T-helper 9 cell (primary cell): ENCODE measurements at places on chromosomes 12 and 14.
A peak's percentile ranks its signal among the peaks of the same experiment; 100 is the strongest.

GRCh38 chr14:41404126-41404525 is 202.6 kb upstream of the LRFN5 start:
- DNase-seq, result no peak

DNA sequence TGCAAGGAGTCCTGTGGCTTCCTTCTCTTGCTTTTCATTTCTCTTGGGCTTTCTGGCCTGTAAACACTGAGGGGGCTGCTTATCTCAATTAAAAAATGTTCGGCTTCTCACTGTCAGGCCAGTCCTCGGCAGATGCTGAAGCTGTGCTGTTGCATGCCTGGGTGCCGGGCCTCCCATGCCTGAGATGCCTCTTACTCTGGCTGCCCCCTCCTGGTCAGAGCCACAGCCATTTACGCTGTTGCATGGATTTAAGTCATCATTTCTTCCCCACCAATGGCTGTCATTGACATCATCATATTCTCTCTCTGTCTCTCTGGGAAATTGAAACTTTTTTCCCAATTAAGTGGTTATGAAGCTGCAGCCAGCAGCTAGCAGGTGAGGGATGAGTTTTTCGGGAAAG is 53.7 kb downstream of the FOXN4 start:
- no peak for DNase-seq

- no peak for DNase-seq
Measured at GRCh38 chr14:68216079-68216478, 396.5 kb downstream of the RAD51B start.

GRCh38 chr12:3532931-3533702 is 42.1 kb downstream of the PRMT8 start:
- DNase-seq, result no peak

DNA sequence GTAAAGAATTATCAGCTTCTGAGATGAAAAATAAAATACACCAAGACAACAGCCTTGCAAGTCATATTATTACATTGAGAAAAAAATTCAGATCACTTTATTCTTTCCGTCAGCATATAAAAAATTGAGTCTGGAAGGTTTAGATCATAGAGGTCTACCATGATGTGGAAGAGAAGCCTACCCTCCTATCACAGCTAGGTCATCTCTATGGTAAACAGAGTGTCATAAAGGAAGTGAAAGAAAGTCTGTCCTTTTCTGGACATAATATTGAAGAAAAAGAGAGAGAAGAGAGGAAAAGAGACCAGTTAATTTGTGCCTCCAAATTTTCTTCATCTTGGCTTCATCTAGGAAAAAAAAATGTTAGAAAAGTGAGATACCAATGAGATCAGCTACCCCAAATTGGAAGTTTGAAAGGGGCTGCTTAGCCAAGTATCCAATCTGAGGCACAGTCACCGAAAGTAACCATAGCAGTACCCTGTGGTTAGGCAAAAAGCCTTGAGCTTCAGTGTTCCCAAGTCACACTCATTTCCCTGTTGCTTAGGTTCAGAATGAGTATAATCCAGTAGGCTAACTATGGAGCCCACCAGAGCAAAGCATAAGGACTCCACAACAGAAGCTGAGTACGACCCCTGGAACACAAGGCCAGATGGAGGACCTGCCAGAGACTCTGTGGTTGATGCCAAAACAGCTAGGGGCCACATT is 38.1 kb downstream of the DUSP6 start:
- DNase-seq, result no peak

GRCh38 chr14:64971943-64972791 is at the start of gene RAB15:
TSS of gene RAB15 (minus strand) at chr14:64972336. CDS start at chr14:64972076, 260 bp downstream.
- peak; percentile 31 for DNase-seq

DNA sequence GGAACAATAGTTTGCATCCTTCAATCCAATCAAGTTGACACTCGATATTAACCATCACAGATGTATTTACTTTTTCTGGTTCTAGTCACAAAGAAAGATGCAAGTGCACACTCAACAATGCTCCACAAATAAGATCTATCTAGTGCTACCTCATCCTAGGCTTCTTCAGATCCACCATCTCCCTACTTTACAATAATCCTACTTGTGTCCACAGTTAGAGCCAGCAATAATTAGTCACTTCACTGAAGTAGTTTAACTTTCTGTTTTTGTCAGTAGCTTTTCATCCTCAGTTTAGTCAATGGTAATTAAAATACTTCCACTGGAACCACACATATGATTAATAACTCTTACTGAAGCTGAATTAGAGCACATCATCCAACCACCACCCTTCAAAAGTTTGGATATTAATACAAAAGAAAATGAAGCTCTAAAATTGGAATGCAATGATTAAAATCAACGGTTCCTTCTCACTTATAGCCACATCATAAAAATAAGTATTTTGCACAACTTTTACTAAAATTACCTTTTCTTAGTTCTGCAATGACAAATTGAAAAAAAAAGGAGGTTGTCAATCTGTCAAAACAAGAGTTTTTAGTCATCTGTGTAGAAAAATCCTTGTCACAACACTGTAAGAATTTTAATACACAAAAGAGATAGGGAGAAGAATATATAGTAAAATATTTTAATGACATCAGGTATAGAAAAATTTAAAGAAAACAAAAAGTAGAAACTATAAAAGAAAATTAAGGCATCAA is 28.2 kb upstream of the SNRPF start:
- DNase-seq, result no peak

DNA sequence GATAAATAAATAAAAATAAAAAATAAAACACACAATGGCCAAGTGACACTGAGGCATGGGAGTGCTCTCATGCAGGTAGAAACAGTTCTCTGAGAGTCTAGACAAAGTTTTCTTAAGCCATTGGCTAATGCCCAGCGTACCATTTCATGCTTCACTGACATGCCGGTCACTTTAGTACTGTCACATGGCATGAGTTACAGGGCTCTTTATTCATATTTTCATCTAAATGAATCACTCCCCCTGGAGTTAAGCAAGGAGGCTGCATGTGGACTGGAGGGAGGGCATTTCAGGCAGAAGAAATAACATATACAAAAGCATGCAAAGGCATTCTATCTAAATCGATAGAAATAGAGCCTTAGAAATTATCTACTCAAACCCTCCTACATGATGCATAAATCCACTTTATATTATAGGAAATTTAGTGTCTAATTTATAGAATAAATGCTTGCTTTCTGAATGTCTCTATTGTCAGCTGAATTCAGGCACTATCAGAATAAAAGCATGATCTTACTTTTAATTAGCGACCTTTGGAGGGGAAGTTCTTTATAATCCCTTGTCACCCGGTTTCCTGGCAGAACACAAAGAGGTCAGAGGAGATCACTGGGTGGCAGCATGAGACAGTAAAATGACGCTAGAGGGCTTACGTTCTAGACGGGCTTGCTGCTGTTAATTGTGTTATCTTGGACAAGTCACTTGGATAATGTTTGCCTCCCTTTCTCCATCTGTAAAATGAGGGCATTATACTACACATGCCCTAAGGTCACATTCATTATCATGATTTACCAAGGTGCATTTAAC is 17.5 kb downstream of the DYRK4 start:
- no peak for DNase-seq

DNA sequence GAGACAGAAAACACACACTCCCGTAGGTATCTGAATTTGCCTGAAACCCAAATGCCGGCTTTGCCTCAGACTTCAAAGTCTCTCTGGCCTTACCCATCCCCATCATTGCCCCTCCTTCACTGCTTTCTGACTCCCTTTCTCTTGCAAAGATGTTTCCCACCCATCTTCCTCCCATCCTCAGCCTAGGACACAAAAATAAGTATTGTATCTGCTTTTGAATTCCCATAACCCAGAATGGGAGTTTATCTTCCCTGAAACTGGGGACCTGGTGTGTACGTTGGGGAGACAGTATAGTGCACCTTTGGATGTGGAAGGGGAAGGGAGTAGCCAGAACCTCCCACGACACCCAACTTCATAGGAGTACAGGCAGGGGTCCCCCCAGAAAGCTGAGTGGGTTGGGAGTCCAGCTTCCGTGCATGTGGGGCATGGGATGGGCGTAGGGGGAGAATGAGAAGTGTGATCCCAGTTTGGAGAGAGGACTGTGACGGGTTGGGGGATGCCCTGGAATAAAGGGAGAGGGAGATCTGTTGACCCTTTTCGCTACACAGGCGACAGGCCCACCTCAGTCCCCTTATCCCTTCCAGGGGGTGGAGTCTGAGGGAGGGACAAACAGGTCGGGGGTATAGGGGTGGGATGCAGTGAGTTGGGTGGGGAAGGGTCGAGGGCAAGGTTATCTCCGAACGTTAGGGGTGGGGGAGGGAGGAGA is 488 bp upstream of the KIF5A start:
- no peak for DNase-seq

GRCh38 chr12:94841177-94841576 is 162.3 kb downstream of the NDUFA12 start:
- DNase-seq, result no peak

- no peak for DNase-seq
Measured at GRCh38 chr14:68643673-68644072, 149.2 kb downstream of the ZFP36L1 start.

GRCh38 chr12:47084172-47084571 is 4.4 kb upstream of the AMIGO2 start:
- no peak for DNase-seq

DNA sequence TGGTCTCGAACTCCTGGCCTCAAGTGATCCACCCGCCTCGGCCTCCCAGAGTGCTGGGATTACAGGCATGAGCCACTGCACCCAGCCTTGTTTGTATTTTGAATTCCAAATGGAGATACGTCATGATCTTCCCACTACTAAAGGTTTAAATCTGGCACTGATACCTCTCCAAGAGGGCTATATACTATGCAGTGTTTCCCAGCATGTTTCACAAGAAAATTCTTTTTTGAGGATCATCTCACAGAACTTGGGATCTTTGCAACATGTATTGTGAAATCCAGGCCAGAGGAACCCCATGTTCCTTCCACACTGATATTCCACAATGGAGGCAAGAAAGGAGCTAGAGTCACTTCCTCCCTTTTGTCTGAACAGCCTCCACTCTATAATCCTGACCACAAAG is 112.7 kb downstream of the NT5DC3 start:
- DNase-seq, result no peak

DNA sequence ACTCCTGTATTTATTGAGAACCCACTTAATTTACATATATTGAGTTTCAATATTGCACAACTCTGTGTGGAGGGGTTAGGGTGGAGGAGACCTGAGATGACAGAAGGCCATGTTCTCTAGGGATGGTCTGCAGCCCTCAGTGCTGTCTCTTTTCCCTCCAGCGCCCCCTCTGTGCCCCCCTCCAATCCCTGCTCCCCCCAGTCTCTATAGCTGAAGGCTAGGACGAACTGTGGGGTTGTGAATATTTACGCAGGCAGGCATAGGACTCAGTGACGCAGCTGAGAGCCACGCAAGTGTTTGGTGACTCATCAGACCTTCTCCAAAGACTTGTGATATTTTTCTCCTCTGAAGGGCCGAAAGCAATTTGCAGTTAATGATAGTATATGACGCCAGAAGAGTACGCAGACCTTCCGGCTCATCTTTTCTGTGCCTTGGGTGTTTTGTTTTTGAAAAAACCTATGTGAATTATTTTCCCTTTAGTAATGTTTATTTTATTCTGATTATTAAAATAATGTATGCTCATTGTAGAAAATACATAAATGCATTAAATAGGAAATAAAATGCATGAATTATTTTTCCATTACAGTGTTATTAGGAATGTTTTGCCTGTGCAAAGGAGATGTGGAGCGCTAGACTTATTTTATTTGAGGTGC is 85.3 kb downstream of the SLC25A47 start:
- DNase-seq, result no peak

- peak; percentile 57 for DNase-seq
Measured at GRCh38 chr14:64465191-64465822, at the start of gene AKAP5. TSS of gene AKAP5 (plus strand) at chr14:64465499. CDS start at chr14:64468395, 2,896 bp downstream.

DNA sequence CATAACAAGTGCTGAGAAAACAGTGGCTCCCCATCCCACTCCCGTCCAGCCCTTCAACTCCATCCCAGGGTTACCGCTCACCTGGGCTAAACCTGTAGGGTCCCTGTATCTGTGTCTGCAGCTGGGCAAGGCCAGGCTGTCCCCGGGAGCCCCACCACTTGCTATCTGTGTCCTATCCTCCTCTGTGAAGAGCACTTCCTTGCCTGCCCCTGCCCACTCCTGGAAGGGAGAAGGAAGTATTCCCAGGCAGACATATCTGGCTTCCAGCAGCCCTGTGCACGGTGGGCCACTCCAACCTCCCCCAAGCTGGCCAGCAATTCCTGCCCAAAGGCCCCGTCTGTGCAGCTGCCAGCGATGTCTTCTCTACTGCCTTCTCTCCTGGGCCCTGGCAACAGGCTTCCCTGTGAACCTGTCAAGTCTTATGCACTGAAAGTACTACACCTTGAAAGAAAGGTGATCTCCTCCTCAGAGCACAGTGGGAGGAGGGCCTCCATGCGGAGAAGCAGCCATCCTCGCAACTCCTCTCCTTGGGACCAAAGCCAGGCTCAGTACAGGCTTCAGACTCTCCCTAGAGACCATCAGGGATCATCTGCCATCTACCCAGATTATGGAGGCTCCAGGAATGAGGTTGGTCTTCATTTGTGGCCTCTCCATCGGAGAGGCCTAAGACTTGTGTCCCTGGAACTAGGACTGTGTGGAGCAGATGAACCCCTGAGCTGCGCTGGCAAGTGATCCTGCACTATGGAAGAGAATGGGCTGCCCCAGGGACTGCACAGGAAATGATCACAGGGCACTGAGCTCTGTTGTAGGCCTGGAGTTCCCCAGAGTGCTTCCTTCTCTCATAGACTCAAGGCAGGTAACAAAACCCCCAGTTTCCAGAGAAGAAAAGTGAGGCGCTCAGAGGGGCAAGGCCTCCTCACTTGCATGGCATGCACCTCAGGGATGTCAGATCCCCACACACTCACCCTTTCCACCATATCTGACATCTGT is 663.6 kb downstream of the BCL11B start:
- no peak for DNase-seq

GRCh38 chr12:16454481-16454880 is 107.0 kb downstream of the MGST1 start:
- DNase-seq, result no peak

GRCh38 chr12:109656743-109657142 is 56.9 kb upstream of the FAM222A start:
- no peak for DNase-seq
